Spinal cord (tissue), 10 donors: ENCODE measurements at places on chromosomes 12 and 14. TPM values are rescaled to one million over a fixed set of nuclear protein-coding genes. Genes with fewer than 3 reads are reported as not detected.
A peak's percentile ranks its signal among the peaks of the same experiment; 100 is the strongest.

Gene PTGER2
- polyA plus RNA-seq = 3.4 TPM

Gene TESPA1
- polyA plus RNA-seq = 0.27 TPM

Gene C12orf60
- polyA plus RNA-seq = 2.8 TPM

Gene KLRF1
- polyA plus RNA-seq = 0.24 TPM

Gene WSCD2
- polyA plus RNA-seq = 12.0 TPM

Gene NPFF
- 7.7 TPM for polyA plus RNA-seq

Gene STON2
- polyA plus RNA-seq = 36.7 TPM

Gene OR4E2
- not detected for polyA plus RNA-seq

Gene FGD4
- polyA plus RNA-seq = 19.8 TPM

Gene KRT6C
- polyA plus RNA-seq = not detected

Gene STYK1
- polyA plus RNA-seq = 6.4 TPM

Gene ANKRD33
- polyA plus RNA-seq = 0.14 TPM

Gene NINJ2
- 6.0 TPM for polyA plus RNA-seq

GRCh38 chr14:32697704-32698103 is 241.0 kb upstream of the NPAS3 start:
- DNase-seq = no peak
- H3K36me3 ChIP-seq = no peaks in the 10 kb centered on the region
- peak overlapping the region; percentile 12 for H3K27ac ChIP-seq
- no peak overlapping the region for H3K4me3 ChIP-seq
- H3K27me3 ChIP-seq = no peaks in the 10 kb centered on the region
- H3K4me1 ChIP-seq = peaks cover 9% of the 10 kb centered on the region

DNA sequence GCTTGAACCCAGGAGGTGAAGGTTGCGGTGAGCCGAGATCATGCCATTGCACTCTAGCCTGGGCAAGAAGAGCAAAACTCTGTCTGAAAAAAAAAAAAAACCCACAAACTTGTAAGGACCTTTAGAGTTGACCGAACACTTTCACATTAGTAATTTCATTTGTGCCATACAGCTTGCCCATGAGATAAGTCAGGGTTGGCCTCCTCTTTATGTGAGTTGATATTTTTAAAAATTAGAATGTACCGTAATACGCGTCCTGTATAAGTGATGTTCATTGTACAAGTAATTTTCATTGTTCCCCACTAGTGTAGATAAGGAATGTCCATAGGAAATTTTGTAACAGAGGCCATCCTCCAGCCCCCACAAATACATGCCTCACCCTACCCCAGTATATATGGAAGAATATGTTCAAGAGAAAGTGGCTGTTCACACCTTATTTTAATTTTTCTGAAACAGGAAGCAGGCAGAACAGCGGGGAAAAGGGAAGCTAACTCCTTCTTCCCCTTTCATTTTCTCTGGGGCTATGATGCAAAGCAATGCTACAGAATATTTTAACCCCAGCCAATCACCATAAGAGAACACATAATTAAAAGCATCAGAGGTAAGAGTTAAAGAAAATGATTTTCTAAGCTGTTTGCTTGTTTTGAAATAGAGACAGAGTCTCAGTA is 31.9 kb upstream of the HIF1A start:
- H3K4me1 ChIP-seq = no peaks in the 10 kb centered on the region
- no peaks in the 10 kb centered on the region for H3K36me3 ChIP-seq
- no peaks in the 10 kb centered on the region for H3K27me3 ChIP-seq
- no peak overlapping the region for H3K27ac ChIP-seq

GRCh38 chr12:57852200-57852599 is 5.7 kb upstream of the CTDSP2 start:
- H3K36me3 ChIP-seq = no peaks in the 10 kb centered on the region
- DNase-seq = no peak
- H3K27ac ChIP-seq = peak overlapping the region; percentile 76
- H3K27me3 ChIP-seq = peaks cover 12% of the 10 kb centered on the region
- peaks cover 30% of the 10 kb centered on the region for H3K4me1 ChIP-seq

DNA sequence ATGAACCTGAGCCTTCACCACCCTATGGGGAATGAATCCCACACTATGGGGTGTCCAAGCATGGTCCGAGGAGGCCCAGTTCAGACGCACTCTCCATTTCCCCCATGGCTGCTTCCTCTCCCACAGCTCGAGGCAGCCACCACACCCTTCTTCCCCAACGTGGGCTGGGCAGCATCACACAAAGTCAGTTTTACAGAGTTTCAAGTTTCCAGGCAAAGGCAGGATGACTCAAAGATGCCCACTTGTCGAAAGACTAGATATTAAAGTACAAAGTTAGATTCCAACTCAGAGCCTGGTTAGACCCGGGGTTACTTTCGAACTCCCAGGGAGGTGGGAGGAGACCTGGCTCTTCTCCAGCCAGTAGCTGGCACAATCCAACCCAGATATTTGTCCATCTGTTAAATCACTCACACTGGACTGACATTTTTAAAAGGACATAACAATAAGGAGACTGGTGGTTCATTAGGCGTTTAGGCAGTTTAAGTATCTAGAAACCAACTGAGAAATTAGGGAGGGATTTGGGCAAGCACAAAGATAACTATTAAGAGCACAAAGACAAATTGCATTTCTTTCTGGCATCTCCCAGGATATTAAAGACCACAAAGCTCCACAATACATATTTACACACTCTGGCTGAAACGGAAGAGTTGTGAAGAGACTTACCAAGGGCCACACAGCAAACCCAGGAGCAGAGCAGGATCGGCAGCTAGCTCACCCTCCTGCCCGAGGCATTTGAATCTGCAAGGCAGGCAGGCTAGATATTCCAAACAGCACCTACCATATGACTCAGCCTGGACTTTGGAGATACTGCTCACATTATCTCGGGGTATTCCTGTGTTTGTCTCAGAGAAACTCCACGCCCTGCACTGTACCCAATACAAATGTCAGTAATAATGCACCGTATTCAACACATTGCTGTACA is 34.8 kb downstream of the TMCC3 start:
- no peak for DNase-seq
- peak overlapping the region; percentile 79 for H3K27ac ChIP-seq
- H3K4me3 ChIP-seq = peak overlapping the region; percentile 26
- peaks cover 26% of the 10 kb centered on the region for H3K4me1 ChIP-seq

DNA sequence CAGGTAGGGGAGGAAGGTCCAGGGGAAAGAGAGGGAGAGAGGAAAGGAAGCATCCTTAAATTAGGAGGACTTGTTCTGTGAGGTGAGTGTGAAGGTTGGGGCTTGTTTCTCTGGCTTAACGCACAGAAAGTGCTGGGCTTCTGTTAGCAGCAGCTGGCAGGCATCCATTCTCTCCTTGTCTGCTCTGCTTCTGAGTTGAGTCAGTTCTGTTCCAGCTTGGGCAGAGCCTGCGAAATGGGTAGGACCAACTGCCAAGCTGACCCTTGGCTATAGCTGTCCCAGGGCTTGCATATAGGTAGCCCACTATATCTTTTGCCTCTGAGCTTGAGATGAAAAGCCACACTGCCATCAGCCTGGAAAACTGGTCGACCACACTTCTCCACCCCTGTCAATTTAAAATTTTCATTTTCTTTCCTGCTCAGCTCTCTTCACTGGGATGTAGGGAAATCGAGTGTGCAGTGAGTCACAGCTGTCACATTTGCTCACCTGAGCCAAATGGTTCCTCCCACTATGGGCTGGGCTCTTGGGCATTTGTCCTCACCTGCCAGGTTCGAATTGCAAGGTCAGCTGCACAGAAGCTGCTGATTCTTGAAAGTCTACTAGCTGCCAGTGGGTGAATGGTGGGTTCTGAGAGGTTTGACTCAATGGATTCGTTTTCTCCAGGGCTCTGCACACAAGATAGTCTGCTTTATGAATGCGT is 256.4 kb upstream of the PWP1 start:
- H3K4me3 ChIP-seq = no peak overlapping the region
- DNase-seq = no peak
- H3K27me3 ChIP-seq = no peaks in the 10 kb centered on the region
- no peak overlapping the region for H3K27ac ChIP-seq

- no peaks in the 10 kb centered on the region for H3K27me3 ChIP-seq
- H3K4me3 ChIP-seq = no peak overlapping the region
- H3K27ac ChIP-seq = no peak overlapping the region
These were observed 267.3 kb upstream of the SRRM4 start for GRCh38 chr12:118714051-118714460.

- H3K27ac ChIP-seq = no peak overlapping the region
- H3K4me1 ChIP-seq = no peaks in the 10 kb centered on the region
- H3K27me3 ChIP-seq = no peaks in the 10 kb centered on the region
- H3K4me3 ChIP-seq = no peak overlapping the region
- no peaks in the 10 kb centered on the region for H3K36me3 ChIP-seq
These were observed 501.6 kb downstream of the EGLN3 start for GRCh38 chr14:33449268-33449667.

GRCh38 chr12:124057691-124058090 is 84.7 kb downstream of the ZNF664 start:
- H3K27me3 ChIP-seq = no peaks in the 10 kb centered on the region
- H3K36me3 ChIP-seq = no peaks in the 10 kb centered on the region
- H3K4me1 ChIP-seq = peaks cover 9% of the 10 kb centered on the region
- no peak for DNase-seq
- H3K4me3 ChIP-seq = no peak overlapping the region

DNA sequence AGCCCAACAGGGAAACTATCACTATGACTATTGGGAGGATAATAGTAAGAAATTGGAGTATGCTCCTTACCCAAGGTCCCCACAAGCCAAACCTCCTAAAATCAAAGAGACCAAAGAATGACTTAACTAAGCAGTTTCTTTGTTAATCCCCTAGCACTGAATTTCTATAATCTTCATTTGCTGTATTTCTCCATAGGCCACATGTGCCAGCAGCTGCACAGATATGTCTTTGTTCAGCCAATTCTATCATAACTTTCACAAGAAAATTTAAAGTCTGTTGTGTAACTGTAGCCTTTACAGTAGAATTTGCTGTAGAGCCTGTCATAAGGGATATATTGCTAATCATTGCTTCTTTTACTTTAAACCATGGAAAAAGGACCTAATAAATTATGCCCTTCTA is 104.0 kb downstream of the RIN3 start:
- H3K4me3 ChIP-seq = no peak overlapping the region
- H3K27ac ChIP-seq = no peak overlapping the region
- no peaks in the 10 kb centered on the region for H3K4me1 ChIP-seq
- H3K27me3 ChIP-seq = no peaks in the 10 kb centered on the region
- H3K36me3 ChIP-seq = no peaks in the 10 kb centered on the region

DNA sequence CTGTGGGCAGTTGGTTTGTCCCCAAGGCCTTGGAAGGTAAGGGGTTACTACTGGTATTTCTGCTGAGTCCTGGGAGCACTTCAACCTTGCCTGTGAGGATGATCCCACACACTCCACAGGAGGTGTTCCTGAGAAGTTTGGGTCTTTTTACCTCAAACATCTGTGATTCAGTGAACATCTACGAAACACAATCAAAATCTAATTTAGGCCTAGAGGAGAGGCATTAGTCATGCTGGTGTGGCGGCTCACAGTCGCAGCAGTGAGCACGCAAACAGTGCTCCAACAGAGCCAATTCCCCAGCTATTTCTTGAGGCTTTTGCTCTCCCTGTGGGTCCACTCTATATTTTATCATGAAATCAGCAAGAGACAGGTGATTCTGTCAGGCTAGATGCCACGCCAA is 107.6 kb downstream of the APAF1 start:
- H3K27me3 ChIP-seq = no peaks in the 10 kb centered on the region
- H3K36me3 ChIP-seq = peaks cover 47% of the 10 kb centered on the region
- peaks cover 16% of the 10 kb centered on the region for H3K4me1 ChIP-seq
- H3K4me3 ChIP-seq = no peak overlapping the region
- no peak for DNase-seq

- no peaks in the 10 kb centered on the region for H3K27me3 ChIP-seq
- no peak overlapping the region for H3K4me3 ChIP-seq
- peaks cover 11% of the 10 kb centered on the region for H3K36me3 ChIP-seq
- no peaks in the 10 kb centered on the region for H3K4me1 ChIP-seq
These were observed 228.6 kb downstream of the DPF3 start for GRCh38 chr14:72665259-72665658.

DNA sequence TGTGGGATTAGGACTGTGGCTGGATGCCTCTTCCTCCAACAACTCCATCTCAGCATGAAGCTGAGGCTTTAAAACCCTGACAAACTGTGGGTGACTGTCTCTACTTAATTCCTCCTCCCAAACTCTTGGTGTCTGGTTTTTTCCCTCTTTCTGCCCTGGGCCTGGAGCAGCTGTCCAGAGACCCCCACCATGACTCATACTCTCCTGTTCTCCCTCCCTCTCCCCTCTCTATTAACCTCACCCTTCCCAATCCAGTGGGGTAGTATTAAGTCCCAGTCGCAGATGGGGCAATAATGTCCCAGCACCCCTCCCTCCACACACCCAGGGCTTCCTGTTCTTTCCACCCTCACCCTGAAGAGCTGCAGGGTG is 2.0 kb upstream of the DNAJC14 start:
- peaks cover 28% of the 10 kb centered on the region for H3K36me3 ChIP-seq
- peak overlapping the region; percentile 72 for H3K4me3 ChIP-seq
- H3K4me1 ChIP-seq = peaks cover 52% of the 10 kb centered on the region
- DNase-seq = no peak
- H3K27ac ChIP-seq = peak overlapping the region; percentile 93
- H3K27me3 ChIP-seq = no peaks in the 10 kb centered on the region

- H3K27ac ChIP-seq = no peak overlapping the region
- no peak overlapping the region for H3K4me3 ChIP-seq
- H3K36me3 ChIP-seq = no peaks in the 10 kb centered on the region
- DNase-seq = no peak
- no peaks in the 10 kb centered on the region for H3K4me1 ChIP-seq
These were observed 186.6 kb downstream of the DUSP6 start for GRCh38 chr12:89165703-89166102.

DNA sequence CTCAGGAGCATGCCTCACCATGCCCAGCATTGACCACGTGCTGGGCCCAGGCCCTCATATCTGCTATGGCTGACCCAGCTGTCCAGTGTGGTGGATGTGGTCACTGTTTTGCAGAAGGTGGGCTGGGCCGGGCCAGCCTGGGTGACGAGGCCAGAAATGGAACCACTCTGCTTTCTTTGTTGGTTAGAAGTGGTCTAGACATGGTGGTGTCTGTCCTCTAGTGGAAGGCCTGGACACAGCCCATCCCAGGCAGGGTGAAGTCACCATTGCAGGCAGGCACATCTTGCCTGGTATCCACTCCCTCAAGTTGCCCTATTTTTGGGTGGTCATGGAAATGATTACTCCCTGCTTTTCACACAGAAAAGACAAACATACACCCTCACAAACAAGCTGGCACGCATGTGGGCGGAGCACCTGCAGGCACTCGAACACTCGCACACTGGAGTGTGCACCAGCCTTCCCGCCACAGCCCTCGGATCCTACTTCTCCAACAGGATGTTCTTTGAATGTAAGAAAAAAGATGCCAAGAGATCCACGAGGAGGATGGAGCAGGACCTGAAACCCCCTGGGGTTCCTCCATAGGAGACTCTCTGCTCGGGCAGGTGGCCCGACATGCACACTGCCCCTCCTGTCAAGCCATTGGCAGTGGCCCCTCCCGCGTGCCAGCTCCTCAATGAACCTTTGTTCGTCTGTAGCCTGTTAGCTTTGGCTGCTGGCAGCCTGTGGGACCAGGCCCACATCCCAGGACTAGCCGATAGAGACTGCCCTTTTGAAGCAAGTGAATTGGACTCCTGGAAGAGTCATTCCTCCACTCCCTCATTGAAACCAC is 38.4 kb downstream of the MLXIP start:
- H3K4me1 ChIP-seq = peaks cover 15% of the 10 kb centered on the region
- H3K36me3 ChIP-seq = peaks cover 5% of the 10 kb centered on the region

GRCh38 chr14:92990456-92991430 is 67.8 kb downstream of the CHGA start:
- H3K27ac ChIP-seq = peak overlapping the region; percentile 81
- H3K4me3 ChIP-seq = no peak overlapping the region
- H3K36me3 ChIP-seq = peaks cover 45% of the 10 kb centered on the region
- DNase-seq = no peak
- peaks cover 81% of the 10 kb centered on the region for H3K4me1 ChIP-seq
- H3K27me3 ChIP-seq = no peaks in the 10 kb centered on the region
